Neural crest cell (in vitro differentiated cells): ENCODE measurements at places on chromosomes 11 and 22. TPM values are rescaled to one million over a fixed set of nuclear protein-coding genes. Genes with fewer than 3 reads are reported as not detected.

Gene KBTBD4
- total RNA-seq, result 15.4 and 16.6 TPM in 2 replicates

Gene RBMXL2
- total RNA-seq, result 0.20 and 0.21 TPM in 2 replicates

Gene DNAJB7
- total RNA-seq, result not detected in 2 replicates

Gene YPEL4
- total RNA-seq, result 0.37 and 0.55 TPM in 2 replicates

- H3K4me1 ChIP-seq, result peaks cover 10% of the 10 kb centered on the region
- no peak for DNase-seq
- H3K4me3 ChIP-seq, result no peak overlapping the region
- peaks cover 13% of the 10 kb centered on the region for H3K27me3 ChIP-seq
- H3K27ac ChIP-seq, result no peak overlapping the region
- H3K36me3 ChIP-seq, result no peaks in the 10 kb centered on the region
These were observed 12.3 kb downstream of the MYRF start for GRCh38 chr11:61764606-61765260.

DNA sequence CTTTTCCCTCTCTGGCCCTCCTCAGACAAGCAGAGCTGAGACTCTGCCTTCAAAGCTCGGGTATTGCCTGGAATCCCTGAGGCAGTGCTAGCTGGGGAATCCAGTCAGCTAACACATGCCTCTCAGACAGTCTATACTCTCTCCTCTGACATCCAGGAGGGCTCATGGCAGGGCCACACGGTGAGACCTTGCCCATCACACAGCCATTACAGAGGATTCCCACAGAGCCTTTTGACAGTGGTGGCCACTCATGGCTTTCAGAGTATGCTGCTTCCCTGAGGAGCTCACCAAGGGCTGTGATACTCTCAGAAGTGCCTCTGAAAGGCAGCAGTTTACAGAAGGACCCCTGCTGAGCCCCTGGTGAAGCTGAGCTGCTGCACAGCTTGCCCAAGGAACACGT is 165.3 kb downstream of the RRAS2 start:
- no peak overlapping the region for H3K27ac ChIP-seq
- H3K36me3 ChIP-seq, result no peaks in the 10 kb centered on the region
- H3K4me3 ChIP-seq, result no peak overlapping the region
- DNase-seq, result no peak

GRCh38 chr11:94186342-94187203 is 57.9 kb downstream of the PANX1 start:
- H3K36me3 ChIP-seq, result peaks cover 21% of the 10 kb centered on the region
- H3K4me3 ChIP-seq, result no peak overlapping the region
- no peak for DNase-seq
- no peak overlapping the region for H3K27ac ChIP-seq
- peaks cover 4% of the 10 kb centered on the region for H3K4me1 ChIP-seq

- H3K27me3 ChIP-seq, result no peaks in the 10 kb centered on the region
- H3K4me1 ChIP-seq, result no peaks in the 10 kb centered on the region
- peaks cover 9% of the 10 kb centered on the region for H3K36me3 ChIP-seq
- no peak for DNase-seq
These were observed 166.0 kb downstream of the METTL15 start for GRCh38 chr11:28274216-28274615.

DNA sequence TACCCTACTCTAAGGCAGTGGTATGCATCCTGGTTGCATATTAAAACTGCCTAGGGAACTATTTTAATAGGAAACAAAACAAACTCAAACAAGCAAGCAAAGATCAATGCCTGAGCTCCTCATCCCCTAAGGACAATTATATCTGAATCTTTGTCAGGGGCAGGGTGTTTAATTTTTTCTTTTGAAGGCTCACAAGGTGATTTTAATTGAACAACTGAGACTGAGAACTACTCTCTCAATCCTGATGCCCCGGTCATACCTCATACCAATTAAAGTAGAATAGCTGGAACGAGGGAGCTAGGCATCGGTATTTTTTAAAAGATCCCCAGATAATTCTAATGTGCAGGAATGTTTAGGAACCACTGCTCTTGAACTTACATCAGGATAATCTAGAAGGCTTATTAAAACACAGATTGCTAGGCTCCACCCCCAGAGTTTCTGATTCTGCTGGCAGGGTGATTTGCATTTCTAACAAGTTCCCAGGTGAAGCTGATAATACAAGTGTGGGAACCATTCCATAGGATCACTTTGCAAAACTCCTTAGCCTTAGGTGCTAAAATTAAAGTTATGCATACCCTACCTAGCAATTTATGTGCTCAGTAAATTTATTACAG is 416.5 kb downstream of the GUCY1A2 start:
- no peak overlapping the region for H3K27ac ChIP-seq
- H3K4me3 ChIP-seq, result no peak overlapping the region
- DNase-seq, result no peak

Gene NTM
- 11.3 and 13.2 TPM in 2 replicates for total RNA-seq

DNA sequence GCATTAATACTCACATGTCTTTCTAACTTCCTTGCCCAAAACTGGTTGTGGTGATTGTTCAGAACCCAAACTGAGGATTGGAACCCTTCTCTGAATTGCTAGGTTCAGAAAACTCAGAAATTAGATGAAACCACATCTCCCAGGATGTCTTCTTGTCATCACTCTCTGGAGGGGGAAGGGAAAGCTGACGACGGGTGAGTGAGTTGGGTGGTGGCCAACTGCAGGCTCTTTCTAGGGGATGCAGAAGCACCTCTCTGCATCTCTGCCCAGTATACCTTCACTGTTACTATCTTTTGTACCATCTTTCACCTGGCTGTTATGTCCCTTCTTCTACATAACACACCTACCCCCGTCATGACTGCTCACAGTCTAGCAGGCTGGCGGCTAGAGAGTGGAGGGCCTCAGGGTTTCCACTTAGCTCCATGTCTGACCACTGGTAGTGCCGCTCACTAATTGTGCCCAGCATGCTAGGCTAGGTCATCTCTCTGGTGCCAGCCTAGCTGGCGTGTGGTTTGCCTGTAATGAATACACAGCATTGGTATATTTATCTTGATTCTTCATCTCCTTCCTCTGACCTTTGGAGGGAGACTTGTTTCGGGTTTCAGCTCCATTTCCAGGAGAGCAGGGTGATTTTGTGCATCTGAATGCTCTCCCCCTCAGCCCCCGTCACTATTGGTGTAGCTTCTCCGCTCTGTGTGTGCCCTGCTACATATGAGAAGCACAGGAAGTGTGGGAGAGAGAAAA is 7.3 kb downstream of the GRAMD1B start:
- H3K27me3 ChIP-seq, result peaks cover 4% of the 10 kb centered on the region
- no peak for DNase-seq
- no peak overlapping the region for H3K27ac ChIP-seq
- no peak overlapping the region for H3K4me3 ChIP-seq
- H3K36me3 ChIP-seq, result peaks cover 4% of the 10 kb centered on the region

DNA sequence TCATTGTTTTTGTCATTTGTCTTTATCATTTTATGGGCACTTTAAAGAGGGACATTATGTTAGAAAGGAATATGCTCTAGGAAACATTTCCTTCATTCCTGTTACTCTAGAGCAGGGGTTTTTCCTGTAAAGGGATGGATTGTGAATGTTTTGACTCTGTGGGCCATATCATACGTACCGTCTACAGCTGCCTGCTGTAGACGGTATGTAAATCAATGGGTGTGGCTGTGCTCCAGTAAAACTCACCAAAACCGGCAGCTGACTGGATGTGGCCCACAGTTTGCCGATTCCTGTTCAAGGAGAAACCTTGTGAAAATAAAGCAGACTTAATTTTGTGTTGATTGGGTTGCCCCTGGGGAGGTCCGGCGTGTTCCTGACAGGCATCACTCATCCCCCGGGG is 7.3 kb downstream of the IGHMBP2 start:
- no peak overlapping the region for H3K27ac ChIP-seq
- peaks cover 2% of the 10 kb centered on the region for H3K36me3 ChIP-seq
- no peak for DNase-seq
- H3K27me3 ChIP-seq, result no peaks in the 10 kb centered on the region

Gene PACS1
- total RNA-seq, result 47.9 and 54.3 TPM in 2 replicates

GRCh38 chr11:36304351-36304750 is 8.3 kb downstream of the PRR5L start:
- H3K36me3 ChIP-seq, result no peaks in the 10 kb centered on the region
- no peaks in the 10 kb centered on the region for H3K4me1 ChIP-seq
- no peak overlapping the region for H3K27ac ChIP-seq
- DNase-seq, result no peak

DNA sequence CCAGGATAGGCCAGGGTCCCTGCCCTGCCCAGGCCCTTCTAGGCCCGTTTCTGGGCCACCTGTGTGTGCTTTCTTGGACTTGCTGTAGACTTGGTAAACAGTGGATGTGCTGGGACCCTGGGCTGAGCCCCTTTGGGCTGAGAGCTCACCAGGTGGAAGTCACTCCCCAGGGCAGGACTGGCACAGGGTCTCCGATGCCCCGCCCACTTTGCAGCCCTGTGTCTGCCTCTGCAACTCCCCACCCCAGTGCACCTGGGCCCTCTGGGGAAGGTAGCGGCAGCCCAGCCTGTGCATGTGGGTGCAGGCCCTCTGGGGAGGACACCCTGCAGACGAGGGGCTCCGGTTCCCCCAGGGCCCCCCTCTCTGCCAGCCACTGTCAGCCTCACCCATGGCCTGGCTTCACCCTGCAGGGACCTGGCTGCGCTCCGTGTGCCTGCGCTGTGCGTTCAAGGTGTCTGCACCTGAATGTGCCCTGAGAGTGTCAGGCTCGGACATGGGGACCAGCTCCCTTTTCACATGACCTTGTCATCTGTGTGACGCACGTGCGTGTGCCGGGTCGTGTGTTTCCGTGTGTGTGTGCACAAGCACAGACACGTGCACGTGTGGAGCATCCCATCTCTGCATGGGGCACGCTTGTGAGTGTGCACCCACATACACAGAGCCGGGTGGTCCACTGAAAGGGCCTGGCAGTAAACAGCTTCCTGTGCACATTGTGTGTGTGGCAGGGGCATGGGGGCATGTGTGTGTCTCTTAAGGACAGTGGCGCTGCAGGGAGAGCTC is 118.5 kb downstream of the KCNQ1OT1 start:
- no peak overlapping the region for H3K27ac ChIP-seq
- no peaks in the 10 kb centered on the region for H3K36me3 ChIP-seq
- no peaks in the 10 kb centered on the region for H3K27me3 ChIP-seq
- H3K4me1 ChIP-seq, result peaks cover 4% of the 10 kb centered on the region
- DNase-seq, result no peak

DNA sequence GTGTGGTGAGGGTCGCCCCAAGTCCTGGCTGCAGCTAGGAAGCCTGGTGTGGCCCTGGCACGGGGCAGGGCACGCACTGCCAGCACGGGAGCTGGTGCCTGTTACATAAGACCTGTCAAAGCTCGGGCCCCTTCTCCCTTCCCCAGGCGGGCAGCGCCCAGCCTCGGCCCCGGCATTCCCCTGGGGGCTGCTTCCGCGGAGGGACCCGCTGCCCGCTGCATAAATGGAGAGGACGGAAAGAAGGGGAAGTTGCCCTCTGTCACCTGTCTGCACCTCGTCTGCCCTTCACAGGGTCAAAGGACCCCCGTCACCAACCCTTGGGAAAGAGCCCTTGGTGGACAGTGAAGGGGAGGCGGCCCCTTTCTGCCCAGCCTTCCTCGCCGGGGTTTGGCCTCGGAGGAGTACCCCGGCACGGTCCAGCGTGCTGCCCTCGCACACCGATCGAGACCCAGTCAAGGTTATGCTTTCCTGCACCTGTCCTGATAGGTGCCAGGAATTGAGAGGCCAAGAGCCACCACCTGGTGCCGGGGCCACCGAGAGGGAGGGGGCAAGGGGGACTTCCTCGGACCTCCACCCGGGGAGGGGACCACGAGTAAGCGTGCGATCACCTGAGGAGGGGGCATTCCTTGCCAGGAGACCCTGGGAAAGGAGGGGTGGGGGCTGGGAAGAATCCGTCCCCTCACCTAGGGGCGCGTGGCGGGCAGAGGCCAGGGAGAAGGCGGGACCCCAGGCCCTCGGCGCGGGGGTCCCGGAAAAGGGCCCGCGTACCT is 16.8 kb upstream of the MFRP start:
- peaks cover 27% of the 10 kb centered on the region for H3K4me1 ChIP-seq
- no peak for DNase-seq
- H3K27me3 ChIP-seq, result peaks cover 46% of the 10 kb centered on the region

DNA sequence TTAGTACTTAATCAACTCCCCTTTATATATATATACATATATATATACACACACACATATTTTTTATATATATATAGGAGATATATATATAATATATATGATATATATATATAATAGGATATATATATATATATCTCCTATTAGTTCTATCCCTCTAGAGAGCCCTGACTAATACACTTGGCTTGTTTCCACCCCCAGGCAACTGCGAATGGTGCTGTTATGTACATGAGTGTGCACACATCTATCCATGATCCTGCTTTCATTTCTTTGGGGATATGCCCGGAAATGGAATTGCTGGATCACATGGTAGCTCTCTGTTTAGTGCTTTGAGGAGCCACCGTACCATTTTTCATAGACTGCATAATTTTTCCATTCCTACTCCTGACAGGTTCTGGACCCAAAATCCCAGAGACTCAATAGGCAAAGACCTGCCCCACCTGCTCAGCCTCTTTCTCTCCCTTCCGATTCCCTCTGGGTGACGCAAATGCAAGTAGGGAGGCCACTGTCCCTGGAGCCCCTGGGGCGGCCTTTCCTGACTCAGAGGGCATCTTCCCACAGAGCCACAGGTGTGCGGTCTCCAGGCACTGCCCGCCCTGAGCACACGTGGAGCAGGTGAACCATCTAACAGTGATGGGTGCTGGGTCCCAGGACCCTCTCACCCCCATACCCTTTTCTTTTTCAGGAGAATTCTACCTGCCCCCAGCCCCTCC is 12.0 kb downstream of the FGF3 start:
- no peak for DNase-seq
- peaks cover 10% of the 10 kb centered on the region for H3K27me3 ChIP-seq
- H3K4me1 ChIP-seq, result peaks cover 23% of the 10 kb centered on the region
- no peak overlapping the region for H3K4me3 ChIP-seq
- H3K27ac ChIP-seq, result no peak overlapping the region
